Natural killer cell treated with Interleukin-12 subunit alpha and Interleukin-12 subunit beta and Interleukin-15 and Interleukin-18, amount 100 ng/mL, for 72 hours (primary cell): ENCODE measurements at places on chromosomes 6 and 20. TPM values are rescaled to one million over a fixed set of nuclear protein-coding genes. Genes with fewer than 3 reads are reported as not detected.

The TOX2 gene
- total RNA-seq, result 4.0 TPM

DNA sequence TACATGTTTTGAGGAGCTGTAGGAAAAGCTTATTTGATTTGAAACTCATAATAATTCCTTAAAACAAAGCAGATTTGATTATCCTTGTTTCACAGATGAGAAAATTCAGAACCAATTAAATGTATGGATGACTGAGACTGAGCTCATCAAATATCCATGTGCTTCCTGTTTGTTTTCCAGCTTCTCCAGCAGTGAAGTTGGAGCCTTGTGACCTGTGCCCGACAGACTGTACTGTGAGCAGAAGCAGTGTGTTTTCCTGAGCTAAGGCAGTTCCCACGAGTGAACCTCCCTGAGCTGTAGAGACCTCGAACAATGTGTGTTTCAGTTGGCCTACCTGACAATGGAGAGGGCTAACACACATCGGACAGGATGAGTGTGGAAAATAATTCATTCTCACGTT is 599.5 kb upstream of the NRSN1 start:
- DNase-seq, result no peak
- H3K36me3 ChIP-seq, result no peaks in the 10 kb centered on the region
- H3K4me1 ChIP-seq, result no peaks in the 10 kb centered on the region
- H3K27me3 ChIP-seq, result no peaks in the 10 kb centered on the region
- no peak overlapping the region for H3K27ac ChIP-seq

DNA sequence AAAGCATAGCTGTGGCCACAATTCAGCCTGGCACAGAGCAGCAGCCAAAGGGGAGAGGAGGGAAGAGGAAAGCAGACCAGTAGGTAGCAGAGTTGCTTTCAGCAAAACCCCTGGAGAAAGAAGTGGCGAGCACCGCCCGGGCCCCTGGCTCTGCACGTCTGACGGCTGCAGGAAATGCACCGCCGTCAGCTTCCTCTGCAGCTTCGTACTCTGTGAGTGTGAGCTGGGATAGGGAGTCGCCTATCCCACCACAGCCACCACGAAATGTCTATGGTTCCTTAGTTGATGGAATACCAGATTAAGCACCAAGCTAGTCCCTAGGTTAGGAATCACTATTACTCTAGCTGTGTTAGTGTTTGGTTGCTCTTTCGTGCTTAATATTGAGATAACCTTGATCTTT is 79.9 kb upstream of the NAA20 start:
- DNase-seq, result no peak
- peaks cover 43% of the 10 kb centered on the region for H3K4me1 ChIP-seq
- peaks cover 53% of the 10 kb centered on the region for H3K27me3 ChIP-seq
- no peak overlapping the region for H3K4me3 ChIP-seq
- H3K27ac ChIP-seq, result no peak overlapping the region
- H3K36me3 ChIP-seq, result no peaks in the 10 kb centered on the region

GRCh38 chr6:143699430-143699825 is 21.7 kb downstream of the PHACTR2 start:
- H3K36me3 ChIP-seq, result no peaks in the 10 kb centered on the region
- no peak overlapping the region for H3K27ac ChIP-seq
- no peak overlapping the region for H3K4me3 ChIP-seq
- H3K4me1 ChIP-seq, result peaks cover 17% of the 10 kb centered on the region

- H3K4me1 ChIP-seq, result no peaks in the 10 kb centered on the region
- no peak overlapping the region for H3K27ac ChIP-seq
- no peak for DNase-seq
- no peaks in the 10 kb centered on the region for H3K36me3 ChIP-seq
These were observed 31.4 kb upstream of the KIF6 start for GRCh38 chr6:39756582-39756981.

DNA sequence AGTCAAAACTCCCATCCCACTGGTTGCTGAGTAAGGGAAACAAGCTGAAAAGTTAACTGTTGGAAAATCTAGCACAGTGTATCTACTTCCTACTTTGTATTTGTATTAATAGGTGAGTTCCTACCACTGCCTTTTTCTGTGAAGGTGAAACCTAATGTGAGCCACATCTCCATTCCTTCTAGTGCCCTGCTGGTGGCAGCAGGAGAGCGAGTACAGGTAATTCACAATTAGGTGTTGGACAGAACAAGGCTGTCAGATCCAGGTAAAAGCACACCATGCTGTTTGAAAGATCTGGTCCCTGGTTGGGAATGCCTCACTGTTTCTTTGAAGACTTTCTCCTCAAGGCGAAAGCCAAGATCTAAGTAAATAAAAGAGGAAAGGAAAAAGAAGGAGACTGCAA is 528.4 kb downstream of the PKHD1 start:
- H3K27me3 ChIP-seq, result no peaks in the 10 kb centered on the region
- H3K4me1 ChIP-seq, result no peaks in the 10 kb centered on the region
- H3K4me3 ChIP-seq, result no peak overlapping the region
- DNase-seq, result no peak

GRCh38 chr6:116386581-116387299 is 16.0 kb downstream of the DSE start:
- DNase-seq, result no peak
- peak overlapping the region; percentile 74 for H3K4me3 ChIP-seq
- H3K4me1 ChIP-seq, result peaks cover 41% of the 10 kb centered on the region
- peaks cover 5% of the 10 kb centered on the region for H3K36me3 ChIP-seq
- peak overlapping the region; percentile 16 for H3K27ac ChIP-seq

DNA sequence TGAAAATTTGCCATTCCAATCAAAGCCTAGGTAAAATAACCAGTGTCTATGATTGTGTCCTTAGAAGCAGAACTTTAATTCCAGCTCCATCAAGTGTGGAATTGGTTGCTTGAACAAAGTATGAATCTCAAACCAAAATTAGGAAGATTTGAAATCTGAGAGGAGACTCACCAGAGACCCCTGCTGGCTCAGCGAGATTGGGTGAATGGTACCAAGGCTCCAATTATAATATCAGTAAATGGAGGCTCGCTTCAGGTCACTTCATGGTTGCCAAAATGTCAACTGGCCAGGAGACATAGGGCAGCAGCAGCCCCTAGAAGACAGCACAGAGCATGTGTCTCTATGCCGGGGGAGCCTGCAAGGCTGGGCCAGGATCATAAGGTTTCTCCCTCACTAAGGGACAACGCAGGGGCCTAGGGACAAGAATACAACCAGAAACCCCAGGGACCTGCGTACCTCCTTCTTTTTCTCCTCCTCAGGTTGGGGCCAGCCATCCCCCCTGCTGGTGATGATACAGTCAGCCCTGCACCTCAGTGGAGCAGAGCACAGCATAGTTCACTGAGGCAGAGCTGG is 14.0 kb downstream of the RBL1 start:
- peaks cover 10% of the 10 kb centered on the region for H3K4me1 ChIP-seq
- DNase-seq, result no peak
- H3K36me3 ChIP-seq, result peaks cover 10% of the 10 kb centered on the region
- no peak overlapping the region for H3K4me3 ChIP-seq

GRCh38 chr6:142605922-142606485 is 304.2 kb downstream of the ADGRG6 start:
- DNase-seq, result no peak
- H3K36me3 ChIP-seq, result no peaks in the 10 kb centered on the region
- no peak overlapping the region for H3K27ac ChIP-seq
- H3K4me1 ChIP-seq, result no peaks in the 10 kb centered on the region
- H3K27me3 ChIP-seq, result peaks cover 14% of the 10 kb centered on the region
